ENCODE measurements at places on chromosomes 7 and 10. TPM values are rescaled to one million over a fixed set of nuclear protein-coding genes. Genes with fewer than 3 reads are reported as not detected.

Gene CALHM1
- total RNA-seq = not detected

Gene PRF1
- total RNA-seq = 1.4 TPM

Gene GRID2IP
- total RNA-seq = not detected

DNA sequence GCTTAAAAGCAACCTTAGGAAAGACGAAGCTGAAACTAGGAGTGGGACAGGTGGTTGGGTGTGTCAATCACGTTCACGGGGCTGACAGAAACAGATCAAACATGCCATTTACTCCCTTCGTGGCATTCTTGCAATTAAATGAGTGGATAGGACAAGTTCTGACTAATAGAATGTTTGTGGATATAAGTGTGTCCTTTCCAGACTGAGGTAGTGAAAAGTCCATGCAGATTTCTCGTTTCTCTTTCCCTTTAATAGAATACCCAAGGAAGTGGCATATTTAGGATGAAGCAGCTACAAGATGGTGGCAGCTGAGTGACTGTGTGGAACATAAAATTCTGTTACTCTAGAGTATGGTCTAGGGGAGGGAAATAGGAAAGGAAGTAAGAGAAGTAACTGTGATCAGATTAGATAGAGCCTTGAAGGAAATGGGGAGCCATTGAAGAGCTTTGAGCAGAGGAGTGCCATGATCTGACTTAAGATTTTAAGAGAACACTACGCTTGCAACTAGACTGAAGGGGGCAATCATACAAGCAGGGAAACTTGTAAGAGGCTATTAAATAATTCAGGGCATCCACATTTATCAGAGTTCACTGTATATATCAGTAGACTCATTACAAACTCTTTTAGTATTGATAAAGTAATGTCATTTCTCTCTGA is 46.3 kb upstream of the HYAL4 start:
- DNase-seq = no peak

- no peak for DNase-seq
These were observed 19.3 kb downstream of the MACC1 start for GRCh38 chr7:20197837-20198236.

GRCh38 chr10:28135258-28135657 is 136.4 kb upstream of the ODAD2 start:
- DNase-seq = no peak
